ENCODE measurements at places on chromosomes 12 and 14.

DNA sequence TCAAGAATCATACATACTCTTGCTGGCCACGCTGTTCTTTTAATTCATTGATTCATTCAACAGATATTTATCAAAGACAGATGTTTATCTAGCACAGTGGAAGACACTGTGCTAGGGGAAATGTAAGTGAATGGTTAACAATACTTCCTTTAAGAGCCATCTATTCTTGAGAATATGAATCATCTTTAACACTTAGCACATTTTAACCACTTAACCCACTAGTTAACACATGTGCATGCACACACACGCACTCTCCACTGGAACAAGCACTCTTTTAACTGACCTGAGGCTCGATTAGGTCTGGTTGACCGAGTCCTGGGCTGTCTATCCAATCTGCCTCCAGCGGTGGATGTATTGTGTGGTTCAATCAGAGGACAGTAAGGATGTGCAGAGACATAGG lies 34.6 kb downstream of the LMNTD1 start:
- no peak for DNase-seq

DNA sequence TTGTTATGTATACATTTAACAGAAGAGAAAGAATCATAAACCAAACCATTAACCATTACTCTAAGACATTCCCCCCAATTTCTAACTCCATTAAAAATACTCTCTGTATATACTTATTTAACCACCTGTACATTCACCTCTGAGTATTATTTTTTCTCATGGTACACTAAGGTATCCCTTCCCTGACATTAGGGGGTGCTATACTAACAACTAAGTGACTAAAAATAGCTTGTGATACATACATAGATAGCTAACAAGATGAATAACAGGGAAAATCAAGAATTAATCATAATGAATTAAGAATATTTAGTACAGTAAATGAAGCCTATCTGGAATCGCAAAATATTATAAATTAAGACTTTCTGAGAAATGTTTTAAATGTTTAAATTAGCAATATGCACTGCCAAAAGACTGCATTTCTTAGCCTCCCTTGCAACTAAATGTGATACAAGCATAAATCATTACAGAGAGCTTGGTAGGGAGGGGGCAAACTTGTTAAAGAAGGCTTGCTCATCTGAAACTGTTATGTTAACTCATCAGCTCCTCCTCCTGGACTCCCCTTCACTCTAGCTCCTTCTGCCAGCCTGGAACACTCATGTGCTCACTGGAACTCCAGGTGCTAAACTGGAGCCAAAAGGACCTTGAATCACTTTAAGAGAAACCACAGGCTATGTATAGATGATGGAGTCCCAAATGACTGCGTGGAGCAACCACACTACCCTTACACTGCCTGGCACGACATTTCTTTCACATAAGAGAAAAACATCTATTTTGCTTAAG lies 14.9 kb downstream of the C2CD5 start:
- no peak for DNase-seq

- no peak for DNase-seq
These were observed 27.8 kb downstream of the EFCAB11 start for GRCh38 chr14:89926694-89927093.

DNA sequence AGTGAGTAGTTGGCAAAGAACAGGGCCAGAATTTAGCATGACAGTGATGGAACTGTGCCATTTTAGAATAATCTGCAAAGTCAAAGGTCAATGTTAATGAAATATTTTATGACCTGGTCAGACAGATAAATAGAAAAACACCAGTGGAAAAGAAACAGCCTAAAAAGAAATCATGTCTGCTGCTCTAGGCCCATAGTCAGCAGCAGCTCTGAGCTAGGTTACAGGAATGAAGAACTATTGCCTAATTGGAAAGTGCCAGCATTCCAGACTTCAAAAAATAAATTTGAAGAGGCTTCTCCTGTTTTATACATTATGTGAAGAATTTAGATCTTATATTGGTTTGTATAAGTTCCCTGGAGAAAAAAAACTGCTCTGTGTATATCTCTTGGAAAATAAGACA lies 9.8 kb downstream of the NPC2 start:
- DNase-seq, result no peak

DNA sequence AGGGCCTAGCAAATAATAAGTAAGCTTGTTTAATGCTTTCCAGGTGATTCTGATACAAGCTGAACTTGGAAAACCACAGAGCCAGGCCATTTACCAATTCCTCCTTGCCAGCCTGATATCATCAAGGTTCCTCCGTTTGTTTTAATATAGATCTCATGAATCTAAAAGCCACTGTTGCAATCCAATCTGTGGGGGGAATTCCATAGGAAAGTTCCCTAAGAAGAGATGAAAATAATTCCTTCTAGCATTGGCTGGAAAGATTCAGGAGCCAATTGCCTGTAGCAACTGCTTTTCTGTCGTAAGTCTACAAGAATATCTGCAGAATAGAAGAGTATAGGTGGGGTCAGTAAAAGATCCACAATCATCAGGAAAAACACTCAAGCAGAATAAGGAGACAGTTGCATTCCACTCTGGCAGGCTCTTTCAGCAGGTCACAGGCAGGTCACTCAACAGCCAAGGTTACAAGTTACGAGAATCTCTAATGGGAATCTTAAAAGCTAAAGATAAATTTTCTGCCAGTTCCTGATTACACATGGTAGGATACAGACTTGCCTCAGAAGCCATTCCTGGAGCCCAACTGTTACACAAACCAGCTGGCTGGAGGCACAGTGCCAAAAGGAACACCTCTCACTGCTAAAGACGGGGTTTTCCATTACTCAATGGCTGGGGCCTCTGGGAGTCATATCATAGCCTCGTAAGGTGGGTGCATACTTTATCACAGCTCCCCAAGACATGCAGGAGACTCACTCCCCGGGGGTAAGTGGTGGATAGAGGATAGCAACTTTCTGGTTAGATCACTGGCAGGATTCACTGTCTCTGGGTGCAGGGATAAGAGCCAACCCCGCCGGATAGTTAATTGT lies 43.6 kb downstream of the FGD6 start:
- DNase-seq, result no peak

- DNase-seq, result peak; percentile 68
These were observed 54.9 kb upstream of the GPR68 start for GRCh38 chr14:91299121-91300115.

DNA sequence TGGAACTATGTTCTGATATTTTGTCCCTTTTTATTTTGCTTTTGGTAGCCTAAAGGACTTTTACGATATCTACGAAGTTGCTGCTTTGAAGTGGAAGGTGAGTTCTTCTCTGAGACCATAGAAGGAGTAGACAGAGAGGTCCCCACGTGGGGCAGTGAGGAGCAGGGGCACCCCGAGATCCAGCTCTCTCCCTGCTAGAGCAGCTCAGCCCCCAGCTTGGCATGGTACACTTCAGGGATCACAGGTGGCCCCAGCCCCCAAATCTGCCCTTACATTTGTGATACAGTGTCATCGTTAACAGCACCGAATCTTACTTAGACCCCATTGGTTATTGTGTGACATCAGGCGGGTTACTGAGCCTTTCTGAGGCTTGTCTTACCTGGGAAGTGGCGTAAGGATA lies 56.8 kb downstream of the SLC8B1 start:
- no peak for DNase-seq

DNA sequence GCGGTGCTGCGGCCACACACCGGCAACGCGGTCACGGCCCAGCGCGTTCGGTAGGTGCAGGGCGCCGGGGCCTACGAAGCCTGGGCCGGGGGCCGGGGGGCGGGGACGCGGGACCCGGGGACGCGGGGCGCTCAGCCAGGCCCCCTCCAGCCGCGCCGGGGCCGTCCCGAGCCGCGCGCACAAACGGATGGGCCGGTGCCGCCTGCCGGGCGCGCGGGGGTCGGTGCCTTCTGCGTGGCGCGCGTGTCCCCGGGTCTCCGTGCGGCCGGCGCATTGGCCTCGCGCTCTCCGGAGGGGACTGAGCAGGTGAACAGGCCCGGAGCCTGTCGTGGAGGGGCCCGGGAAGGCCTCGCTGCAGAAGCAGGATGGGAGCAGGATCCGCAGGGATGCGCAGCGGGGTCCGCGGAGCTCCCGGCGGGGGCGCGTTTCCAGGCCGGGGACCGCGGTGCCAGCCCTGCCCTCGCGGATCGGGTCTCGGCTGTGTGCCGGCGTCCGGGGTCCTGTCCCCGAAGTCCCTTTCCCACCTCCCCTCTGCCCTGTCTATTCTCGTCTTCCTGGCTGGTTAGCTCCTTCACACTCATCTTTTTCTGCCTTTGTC lies 421 bp downstream of the GLT1D1 start:
- no peak for DNase-seq

DNA sequence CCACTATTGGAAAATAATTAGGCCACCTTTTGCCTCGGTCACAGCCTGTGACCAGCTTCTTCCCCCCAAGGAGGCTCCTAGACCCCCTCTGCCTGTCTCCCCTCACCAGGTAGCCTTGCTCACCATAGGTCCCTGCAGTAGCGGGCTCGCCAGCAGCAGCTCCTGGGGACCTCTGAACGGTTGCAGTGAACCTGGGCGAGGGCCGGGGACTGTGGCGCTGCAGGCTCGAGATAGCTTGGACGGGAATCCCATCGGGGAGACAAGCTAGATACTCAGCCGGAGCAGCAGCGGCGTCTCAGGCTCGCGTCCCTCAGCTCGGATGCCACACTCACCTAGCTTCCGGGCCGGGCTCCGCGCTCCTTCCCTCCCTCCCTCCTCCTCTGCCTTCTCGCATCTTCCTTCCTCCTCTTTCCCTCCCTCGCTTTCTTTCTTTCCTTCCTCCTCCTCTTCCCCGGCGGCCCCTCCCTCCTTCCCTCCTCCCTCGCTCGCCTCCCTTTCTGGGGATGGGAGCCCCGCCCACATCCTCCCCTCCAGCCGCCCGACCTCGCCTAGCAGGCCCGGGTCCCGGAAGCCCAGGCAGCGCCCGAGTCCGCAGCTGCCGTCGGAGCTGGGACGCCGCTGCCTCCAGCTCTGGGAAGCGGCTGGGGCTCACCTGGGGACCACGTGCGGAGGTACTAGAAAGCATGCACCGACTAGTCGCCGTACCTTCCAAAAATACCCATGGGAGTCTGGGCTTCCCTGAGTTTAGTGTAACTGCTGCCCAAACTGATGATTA lies at the start of gene BMP4:
BMP4 (minus strand) TSS at position 399 of the 775 bp plus-strand sequence. CDS start 4,603 bp downstream, outside the sequence.
- no peak for DNase-seq

DNA sequence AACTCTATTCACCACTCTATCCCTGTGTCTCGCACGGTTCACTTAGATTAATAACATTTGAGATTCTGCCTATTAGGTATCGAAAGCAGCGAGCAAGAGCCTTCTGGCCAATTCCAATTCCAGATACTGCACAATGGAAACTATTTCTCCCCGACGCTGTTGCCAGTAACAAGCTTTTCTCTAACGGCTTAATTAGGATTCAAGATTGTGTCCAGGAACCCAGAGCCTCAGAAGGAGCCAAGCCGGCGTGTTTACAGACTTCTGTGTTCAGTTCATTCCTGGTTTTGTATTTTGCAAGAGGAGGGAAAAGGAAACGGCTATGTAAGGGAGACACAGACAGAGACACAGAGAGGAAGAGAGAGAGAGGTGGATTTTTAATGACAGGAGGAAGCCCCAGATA lies 185.6 kb downstream of the DICER1 start:
- no peak for DNase-seq

GRCh38 chr14:104548802-104549535 lies 30.6 kb upstream of the C14orf180 start:
- DNase-seq, result no peak

DNA sequence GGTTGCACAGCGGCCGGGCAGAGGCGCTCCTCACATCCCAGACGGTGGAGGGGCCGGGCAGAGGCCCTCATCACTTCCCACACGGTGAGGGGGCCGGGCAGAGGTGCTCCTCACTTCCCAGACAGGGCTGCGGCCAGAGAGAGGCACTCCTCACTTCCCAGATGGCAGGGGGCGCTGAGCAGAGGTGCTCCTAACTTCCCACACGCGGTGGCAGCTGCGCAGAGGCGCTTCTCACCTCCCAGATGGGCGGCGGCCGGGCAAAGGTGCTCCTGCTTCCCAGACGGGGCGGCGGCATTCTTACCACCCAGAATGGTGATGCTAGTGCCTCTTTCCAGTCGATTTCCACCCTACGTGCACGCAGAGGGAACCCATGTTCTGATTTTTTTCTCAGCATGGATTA lies 304.4 kb downstream of the RGS6 start:
- DNase-seq, result no peak

DNA sequence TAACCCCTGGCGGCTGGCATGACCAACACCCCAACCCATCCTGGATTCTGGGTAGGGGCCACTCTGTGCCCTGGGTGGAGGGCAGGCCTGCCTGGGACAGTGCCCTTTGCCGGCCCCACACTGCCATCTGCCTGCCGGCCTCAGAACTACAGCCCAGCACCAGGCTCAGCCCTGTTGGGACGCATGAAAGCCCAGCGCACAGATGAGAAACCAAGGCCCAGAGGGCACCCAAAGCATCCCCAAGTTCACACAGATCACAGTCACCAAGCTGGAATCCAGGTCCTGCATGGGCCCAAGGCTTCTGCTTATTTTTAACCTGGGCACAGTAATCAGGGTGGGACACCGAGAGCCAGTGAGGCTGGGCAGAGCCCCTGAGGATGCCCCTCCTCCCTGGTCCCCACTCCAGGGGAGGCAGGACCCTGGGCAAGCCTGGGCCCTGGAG lies 26.2 kb downstream of the RFLNA start:
- DNase-seq, result peak; percentile 43

DNA sequence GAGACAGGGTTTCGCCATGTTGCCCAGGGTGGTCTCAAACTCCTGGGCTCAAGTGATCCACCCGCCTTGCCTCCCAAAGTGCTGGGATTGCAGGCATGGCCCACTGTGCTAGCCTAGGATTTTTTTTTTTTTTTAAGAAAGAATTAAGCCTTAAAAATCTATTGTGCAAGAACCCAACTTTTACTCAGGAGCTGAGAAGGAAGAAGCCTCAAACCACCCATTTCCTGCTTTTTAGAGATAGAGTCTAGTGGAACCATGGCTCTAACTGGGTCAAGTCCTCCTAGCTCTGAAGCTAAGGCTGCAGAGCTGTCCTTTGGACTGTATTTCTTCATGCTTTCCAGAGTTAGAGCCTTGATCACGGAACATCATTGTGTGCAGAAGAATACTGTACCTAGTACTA lies 1.3 kb upstream of the TSFM start:
- DNase-seq, result no peak

DNA sequence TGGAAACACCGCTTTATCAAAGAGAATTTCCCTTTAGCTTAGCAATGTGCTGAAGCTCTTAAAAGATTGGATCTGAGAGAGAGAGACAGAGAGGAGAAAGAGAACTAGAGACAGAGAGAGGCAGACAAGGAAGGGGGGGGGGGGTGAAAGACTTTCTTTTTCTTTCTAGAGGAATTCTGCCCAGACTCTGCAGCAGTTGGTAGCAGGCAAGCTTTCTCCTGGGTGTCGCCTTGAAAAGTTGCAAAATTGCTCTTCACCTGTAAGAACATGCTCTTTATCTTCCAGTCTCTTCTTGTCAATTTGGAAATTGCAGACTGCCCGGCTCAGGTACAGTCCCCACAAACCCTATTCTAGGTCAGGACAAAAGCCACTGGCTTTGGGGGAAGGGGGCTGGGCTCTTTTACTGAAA lies 2.9 kb upstream of the OTX2 start:
- DNase-seq, result no peak

DNA sequence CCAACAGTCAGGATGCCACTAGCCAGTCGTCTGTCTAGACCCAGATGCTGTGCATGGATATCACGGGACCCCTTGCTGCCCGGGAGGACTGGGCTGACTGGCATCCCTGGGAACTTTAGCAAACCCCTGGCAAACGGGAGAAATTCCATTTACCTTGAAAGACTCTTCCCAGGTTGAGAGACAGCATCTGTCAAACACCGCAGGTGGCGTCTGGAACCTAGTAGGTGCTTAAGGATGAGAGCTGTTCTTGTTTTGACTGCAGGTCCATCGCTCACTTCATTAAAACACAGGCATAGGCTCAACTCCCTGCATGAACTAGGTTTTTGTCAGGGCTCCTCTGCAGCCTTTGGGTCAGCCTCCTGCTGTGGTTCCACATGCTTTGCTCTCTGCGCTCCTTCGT lies 546.3 kb downstream of the BCL11B start:
- no peak for DNase-seq

GRCh38 chr14:105018414-105018813 lies 2.5 kb downstream of the CDCA4 start:
- no peak for DNase-seq

Measured in stimulated activated CD8-positive, alpha-beta memory T cell treated with anti-CD3 and anti-CD28 coated beads, Interleukin-7, amount 100 ng/mL, for 48 hours (primary cell).